ENCODE measurements at places on chromosomes 7 and 10.

DNA sequence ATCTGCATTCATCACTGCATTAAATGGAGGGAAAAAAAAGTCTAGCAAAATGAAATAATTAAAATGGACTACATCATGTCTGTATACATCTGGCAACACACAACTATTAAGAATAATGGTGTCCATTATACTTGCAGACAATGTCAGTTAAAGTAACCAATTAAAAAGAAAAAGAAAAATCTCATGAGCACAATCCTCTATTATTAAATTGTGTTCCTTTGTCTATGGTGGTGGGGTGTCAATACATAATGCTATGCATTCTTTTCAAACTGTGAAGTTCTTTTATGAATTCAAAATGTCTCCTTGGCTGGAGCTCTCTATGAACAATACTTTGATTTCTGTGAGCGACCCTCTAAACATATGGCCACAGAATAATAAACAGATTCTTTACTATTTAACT, 63.5 kb downstream of the NRP1 start:
- no peak for DNase-seq

- no peak for DNase-seq
Observed at GRCh38 chr10:127368929-127369328, 172.5 kb upstream of the INSYN2A start.

GRCh38 chr10:79084972-79085597, 16.3 kb downstream of the ZMIZ1 start:
- DNase-seq = no peak

GRCh38 chr7:50832744-50833143, 50.0 kb upstream of the GRB10 start:
- no peak for DNase-seq

- no peak for DNase-seq
Observed at GRCh38 chr7:4794591-4795350, 19.3 kb downstream of the AP5Z1 start.

DNA sequence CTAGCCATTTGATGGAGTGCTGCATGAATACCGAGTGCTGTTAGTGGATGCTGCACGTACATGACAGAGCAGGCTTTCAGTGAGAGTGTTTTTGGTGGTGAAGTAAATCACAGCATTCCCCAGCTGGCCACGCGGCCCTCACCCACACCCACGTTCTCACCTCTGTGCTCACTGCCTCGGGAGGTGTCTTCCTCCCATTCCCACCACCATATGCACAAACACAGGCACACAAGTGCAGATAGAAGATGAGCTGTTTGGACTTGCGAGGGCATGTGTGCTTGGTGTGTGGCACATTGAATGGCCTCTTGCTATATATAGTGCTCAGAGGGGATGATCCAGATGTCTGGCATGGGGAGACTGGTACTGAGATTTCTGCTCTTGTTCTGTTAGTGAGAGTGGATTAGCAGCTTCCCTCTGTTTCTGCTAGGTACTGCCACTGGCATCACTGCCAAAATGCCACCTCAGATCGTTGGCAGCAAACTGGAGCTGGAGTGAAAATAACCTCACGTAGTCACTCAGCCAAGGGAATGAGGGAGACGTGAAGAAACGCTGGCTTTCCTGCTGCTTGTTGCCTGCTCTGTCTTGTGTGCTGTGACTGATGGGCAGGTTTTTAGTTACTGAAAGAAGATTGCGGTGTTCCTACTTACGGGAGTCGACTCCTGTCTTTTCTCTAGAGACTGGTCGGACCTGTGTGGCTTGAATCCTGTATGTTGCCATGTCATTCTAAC, 19.1 kb downstream of the DNAJB6 start:
- DNase-seq = no peak

DNA sequence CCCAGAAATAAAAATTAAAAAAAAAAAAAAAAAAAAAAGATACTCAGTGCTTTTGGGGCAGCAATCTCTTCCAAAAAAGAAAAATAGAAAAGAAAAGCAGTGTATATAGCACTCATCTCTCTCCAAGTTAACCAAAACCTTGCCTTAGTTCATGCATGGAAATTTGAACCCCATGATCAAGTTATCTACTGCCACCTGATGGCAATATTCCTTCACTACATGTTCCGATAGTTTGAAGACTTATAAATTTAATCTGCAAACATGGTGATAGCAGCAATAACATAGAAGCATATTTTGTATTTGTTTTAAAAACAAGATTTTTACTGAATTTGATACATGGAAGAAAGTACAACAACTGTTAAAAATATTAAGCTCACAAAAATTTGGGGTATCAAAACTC, 48.6 kb upstream of the SLIT1 start:
- DNase-seq = no peak

GRCh38 chr10:69850440-69850839, 48.7 kb downstream of the COL13A1 start:
- DNase-seq = no peak

DNA sequence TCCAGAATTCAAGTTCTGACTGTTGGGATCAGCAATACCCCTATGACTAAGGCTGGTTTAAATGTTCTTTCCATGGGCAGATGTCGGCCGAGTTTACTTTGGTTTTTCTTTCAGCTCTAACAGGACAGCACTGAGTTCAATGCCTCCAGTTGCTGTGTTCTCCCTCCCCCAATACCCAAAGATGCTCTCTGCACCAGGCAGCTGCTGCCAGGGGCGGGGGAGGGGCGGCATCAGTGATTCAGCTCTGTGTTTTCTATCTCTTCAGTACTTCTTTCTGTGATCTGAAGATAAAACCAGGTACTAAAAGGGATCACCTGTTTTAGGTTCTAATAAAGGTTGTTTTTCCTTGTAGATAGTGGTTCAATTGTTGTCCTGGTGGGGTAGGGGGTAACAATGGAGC, 576.7 kb upstream of the POT1 start:
- DNase-seq = no peak

GRCh38 chr7:55898287-55898686, 11.0 kb downstream of the ZNF713 start:
- DNase-seq = no peak

DNA sequence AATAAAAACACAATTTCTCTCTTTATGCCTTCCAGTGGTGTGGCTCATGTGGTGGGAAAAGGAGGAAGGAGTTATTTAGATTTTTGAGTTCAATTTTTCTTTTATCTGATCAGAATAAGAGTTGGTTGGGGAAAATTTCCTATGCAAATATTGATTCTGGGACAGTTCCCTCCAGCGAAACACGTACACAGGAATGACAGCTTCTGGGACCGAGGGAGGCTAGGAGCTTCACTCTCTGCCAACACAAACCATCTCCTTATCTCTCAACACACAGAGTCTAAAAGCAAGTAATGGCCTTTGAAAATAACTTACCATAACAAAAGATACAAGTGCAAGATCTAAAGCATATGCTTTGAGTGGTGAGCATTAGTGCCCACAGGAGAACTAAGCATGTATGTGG, 122.7 kb downstream of the RAPGEF5 start:
- DNase-seq = no peak

GRCh38 chr10:103638948-103639347, 145.4 kb downstream of the NEURL1 start:
- DNase-seq = no peak

- no peak for DNase-seq
Observed at GRCh38 chr7:7895754-7896153, 72.8 kb upstream of the GLCCI1 start.

GRCh38 chr10:45657033-45657926, 15.3 kb downstream of the ZFAND4 start:
- no peak for DNase-seq

DNA sequence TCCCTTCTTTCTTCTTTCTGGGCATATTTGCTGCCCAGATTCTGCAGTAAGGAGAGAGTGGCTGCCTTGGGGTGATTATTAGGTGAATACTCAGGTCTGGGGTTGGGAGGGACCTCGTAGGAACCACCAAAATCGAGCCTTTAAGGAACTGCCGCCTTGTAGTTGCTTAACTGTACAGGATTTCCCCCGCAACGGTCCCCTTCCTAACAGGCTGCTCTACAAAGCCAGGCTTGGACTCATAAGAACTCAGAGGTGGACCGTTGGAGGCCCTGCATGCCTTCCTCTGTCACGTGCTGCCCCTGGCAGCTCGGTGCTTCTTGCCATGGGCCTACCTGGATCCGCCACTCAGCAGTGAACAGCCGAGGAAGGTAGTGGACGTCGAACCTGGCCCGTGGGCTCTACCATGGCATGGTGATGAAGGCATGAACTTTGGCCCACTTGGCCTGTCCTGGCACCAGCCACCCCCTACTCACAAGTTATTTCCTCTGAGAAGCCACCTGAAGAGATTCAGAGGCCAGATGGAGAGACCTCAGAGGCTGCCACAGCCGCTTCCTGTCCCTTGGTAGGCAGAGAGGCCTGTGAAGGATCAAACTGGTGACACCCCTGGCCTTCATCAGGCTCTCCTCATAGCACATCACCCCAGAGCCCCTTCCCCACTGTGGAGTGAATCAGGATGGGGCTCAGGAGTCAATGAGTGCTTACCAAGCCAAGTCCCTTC, 54.6 kb downstream of the NOD1 start:
- no peak for DNase-seq

- no peak for DNase-seq
Observed at GRCh38 chr7:139482122-139482521, 1.4 kb downstream of the KLRG2 start.

DNA sequence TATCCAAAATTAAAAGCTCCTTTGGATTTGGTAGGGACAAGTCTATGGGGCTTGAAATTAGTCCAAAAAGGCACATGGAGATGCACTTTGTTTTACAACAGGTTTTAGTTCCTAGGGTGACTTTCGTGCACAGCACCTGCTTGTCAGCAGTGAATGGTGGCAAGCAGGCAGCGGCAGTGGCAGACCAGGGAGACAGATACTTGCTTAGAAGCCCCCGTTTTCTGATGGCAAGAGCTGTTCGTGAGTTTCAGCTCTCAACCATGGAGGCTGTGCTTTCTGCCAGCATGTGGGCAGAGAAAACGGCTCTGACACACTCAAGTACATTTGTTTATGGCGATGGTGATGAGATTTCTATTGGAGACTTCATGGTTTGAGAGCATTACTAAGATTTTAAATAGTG, 61.7 kb upstream of the SHH start:
- no peak for DNase-seq

- no peak for DNase-seq
Observed at GRCh38 chr10:47253030-47253637, 46.9 kb upstream of the GDF10 start.

DNA sequence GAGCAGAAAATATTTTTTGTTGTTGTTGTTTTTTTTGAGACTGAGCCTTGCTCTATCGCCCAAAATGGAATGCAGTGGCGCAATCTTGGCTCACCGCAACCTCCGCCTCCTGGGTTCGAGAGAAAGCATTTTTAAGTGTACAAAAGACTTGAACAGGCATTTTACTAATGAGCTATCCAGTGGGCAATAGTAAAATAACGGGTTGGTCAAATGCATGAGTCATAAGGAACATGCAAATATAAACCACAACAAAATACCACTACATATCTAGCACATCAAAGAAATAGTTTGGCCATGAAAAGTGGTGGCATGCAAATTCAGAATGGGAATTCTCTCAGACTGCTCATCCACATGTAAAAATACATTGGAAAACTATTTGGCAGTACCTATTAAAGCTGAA, 71.7 kb upstream of the TMEM106B start:
- DNase-seq = no peak

- DNase-seq = no peak
Observed at GRCh38 chr7:1843271-1843861, 173.3 kb downstream of the ELFN1 start.

DNA sequence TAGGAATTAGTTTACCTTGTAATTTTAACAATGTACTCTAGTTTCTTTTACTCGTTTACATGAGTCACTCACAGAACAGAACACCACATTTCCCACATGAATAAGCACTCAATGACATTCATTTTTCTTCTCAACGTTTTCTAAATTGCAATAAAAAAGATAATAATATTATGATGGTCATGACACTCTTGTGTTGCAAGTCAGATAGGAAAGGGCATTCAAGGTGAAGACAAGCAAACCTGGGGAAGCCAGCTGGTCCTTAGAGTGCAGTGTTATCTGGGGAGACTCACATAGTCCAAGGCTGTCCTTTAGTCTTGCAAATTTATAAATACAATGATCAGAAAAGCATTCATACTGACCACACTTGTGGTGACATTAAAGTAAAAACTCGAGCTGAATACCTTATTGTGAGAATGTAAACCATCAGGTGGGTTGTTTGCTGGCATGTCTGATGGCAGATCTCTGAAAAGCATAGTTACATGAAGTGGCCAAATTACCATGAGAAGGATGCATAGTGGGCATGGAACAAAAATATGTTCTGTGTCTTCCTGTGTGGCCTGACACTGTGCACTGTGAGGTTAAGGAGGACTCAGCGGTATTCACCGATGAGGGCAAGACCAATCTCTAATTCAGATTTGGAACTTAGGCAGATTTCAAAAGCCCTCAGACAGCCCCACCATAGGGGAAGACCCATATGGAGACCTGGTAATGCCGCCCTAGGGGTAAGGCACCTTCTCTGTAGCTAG, 158.9 kb upstream of the ASAH2 start:
- DNase-seq = no peak

DNA sequence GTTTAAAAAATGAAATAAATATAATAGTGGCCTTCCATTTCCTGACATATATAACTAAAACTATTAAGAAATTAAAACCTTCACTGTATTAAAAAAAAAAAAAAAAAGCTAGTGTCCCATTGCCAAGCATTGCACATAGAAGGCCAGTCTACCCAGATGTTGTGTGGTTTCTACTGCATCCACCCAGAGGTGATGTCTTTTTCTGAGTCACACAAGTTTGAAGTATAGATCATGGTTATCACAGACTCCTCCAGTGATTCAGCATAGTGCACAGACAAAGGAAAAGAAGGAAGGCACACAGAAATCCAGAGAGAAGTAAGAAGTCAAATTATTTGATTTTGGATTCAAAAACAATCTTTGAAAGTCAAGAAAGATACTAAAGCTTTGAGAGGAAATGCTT, 429.0 kb downstream of the ETV1 start:
- no peak for DNase-seq

DNA sequence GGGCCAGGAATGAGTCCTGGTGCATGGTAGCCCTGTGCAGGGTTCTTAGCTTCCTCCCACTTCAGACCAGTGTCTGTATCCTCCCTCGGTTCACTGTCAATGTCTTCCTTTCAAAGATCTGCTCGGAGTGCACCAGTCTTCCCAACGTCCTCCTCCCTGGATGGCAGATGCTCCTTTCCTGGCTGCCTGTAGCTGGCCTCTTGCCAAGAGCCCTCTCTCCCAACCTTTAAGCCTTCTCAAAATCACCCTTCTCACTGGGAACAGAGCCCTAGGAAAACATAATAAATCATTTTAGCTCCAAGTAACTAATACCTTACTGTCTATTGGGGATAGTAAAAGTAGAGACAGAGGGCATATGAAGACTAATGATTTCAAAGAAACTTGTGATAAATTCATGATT, 490.6 kb downstream of the CCSER2 start:
- no peak for DNase-seq

DNA sequence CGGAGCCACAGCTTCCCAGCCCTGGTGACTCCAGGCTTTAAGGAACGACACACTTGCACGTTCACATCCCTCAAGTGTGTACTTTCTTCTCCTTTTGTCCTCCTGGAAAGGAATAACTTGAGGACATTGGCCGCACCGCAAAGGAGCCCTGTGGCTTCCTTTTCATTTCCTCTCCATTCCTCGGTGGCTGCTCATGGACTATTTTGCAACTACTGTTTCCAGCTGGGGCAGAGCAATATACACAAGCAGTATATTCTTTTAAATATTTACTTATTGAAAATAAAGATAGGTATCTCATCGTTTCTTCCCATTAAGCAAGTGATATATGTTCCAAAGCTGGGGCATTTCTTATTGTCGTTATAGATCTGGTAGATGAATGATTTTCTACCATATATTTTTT, 97.2 kb upstream of the LYZL1 start:
- DNase-seq = no peak
